ENCODE measurements at places on chromosomes 2 and 18.

DNA sequence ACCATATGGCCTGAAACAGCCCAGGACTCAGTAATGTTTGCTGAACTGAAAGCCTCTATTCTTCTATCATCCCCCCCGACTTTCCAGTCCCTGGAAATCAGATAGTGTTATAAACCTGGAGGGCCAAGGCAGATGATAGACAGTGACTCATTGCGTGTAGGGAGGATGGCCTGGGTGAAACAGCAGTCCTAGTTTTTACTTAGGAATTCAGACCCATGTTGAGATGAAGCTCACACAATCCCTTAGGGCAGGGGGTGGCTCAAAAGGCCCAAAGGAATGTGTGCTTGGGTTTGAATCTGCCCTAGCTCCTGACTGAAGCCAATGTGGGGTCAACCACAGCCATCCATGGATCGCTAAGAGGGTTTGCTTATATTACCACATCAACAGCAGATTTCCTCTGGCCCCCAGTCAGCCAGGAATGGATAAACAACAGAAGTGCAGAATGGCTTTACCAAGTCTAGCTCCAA is 43.9 kb upstream of the STPG4 start:
- no peak for DNase-seq

DNA sequence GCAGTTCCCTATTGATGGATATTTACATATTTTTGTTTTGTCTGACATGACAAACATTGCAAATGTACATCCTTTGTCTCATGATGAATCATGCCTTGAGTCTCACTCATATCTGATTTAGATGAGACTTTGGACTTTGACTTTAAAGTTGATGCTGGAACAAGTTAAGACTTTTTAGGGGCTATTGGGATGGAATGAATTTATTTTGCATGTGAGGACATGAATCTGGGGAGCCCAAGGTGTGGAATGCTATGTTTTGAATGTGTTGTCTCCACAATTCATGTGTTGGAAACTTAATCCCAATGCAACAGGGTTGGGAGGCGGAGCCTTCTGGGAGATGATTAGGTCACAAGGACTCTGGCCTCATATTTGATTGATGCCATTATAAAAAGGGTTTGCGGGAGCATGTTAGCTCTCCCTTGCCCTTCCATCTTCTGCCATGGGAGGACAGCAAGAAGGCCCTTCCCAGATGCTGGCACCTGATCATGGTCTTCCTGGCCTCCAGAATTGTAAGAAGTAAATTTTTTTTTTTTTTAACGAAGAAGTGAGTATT is 29.1 kb upstream of the INO80D start:
- no peak for DNase-seq

GRCh38 chr2:26666671-26667070 is 25.5 kb upstream of the CIB4 start:
- no peak for DNase-seq

DNA sequence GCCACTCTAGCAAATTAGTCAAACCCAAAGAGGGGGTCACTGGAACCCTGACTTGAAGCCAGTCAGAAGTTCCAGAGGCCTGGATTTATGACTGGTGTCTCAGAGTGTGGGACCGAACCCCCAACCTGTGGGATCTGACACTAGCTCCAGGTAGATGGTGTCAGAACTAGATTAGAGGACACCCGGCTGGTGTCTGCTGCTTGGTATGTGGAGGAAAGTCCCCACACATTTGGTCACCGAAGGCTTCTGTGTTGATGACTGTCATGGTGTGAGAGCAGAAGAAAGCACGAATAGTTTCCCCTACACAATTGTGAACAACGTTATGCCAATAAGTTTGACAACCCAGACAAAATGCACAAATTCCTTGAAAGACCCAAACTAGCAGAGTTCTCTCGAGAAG is 48.1 kb downstream of the B3GNT2 start:
- no peak for DNase-seq

DNA sequence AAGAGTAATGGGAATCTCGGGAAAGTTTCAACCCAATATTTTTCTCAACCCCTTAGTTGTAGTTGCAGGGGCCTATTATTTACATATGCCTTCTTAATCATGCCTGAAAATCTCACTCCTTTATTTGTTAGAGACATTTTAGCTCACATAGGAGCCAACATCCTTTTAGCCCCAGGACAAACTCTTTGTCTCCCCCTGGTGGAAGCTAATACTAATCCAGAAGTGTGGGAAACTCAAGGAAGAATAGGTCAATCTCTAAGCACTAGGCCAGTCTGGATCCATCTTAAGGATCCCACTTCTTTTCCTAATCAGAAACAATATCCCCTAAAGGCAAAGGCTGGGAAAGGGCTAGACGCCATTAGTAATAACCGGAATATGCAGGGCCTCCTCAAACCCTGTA is 550.9 kb upstream of the PKDCC start:
- DNase-seq = no peak

GRCh38 chr2:181745796-181746540 is 65.7 kb upstream of the NEUROD1 start:
- DNase-seq = no peak

- DNase-seq = no peak
These were observed 99.8 kb downstream of the CAPN13 start for GRCh38 chr2:30707304-30707903.

DNA sequence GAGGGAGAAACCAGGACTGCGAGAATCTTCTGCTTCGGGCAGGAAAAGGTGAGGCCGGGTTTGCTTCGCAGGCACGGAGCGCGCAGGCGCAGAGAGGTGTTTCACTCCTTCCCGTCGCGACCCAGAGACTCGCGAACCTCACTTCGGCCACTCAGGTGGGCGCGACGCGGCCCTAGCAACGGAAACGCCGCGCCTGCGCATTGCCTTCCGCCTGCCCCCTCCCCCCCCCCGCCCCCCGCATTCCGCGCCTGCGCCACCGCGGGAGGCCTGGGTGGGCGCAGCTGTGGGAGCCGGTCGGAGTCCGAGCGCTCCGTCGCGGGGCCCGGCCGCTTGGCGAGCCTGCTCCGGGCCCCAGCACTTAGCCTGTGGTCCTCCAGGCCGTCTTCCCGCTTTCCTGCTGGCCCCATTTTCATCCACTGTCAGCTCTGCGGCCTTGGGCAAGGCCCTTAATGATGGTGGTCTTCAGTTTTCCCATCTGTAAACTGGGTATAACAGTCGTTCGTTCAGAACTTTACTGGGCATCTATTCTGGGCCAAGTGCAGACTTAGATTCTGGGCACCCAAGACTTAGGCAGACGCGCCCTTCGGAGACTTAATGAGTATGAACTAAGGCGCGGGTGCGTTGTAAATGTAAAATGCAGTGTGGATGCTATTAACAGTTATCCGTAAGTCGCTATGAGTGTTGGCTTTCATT is 62.1 kb upstream of the ACKR3 start:
- no peak for DNase-seq

DNA sequence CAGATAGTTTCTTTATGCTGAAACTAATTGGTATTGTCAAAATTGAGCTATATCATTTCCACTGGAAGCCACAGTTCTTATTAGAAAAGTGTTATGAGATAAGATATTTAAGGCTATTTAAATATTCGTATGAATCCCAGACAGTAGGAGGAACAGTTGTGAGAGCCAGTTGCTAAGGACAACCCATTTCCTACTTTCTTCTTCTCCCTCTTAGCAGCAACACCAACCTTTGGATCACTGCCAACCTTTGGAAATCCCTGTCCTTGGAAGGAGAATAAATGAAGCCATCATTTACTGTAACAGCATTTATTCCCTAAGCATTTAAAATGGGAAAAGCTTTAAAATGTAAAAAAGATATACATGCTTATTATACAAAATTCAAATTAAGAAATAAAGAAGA is 85.8 kb downstream of the PLCL1 start:
- no peak for DNase-seq

GRCh38 chr18:70384181-70384790 is 95.4 kb downstream of the SOCS6 start:
- DNase-seq = no peak

- no peak for DNase-seq
These were observed 47.5 kb downstream of the SKA1 start for GRCh38 chr18:50422286-50422898.

DNA sequence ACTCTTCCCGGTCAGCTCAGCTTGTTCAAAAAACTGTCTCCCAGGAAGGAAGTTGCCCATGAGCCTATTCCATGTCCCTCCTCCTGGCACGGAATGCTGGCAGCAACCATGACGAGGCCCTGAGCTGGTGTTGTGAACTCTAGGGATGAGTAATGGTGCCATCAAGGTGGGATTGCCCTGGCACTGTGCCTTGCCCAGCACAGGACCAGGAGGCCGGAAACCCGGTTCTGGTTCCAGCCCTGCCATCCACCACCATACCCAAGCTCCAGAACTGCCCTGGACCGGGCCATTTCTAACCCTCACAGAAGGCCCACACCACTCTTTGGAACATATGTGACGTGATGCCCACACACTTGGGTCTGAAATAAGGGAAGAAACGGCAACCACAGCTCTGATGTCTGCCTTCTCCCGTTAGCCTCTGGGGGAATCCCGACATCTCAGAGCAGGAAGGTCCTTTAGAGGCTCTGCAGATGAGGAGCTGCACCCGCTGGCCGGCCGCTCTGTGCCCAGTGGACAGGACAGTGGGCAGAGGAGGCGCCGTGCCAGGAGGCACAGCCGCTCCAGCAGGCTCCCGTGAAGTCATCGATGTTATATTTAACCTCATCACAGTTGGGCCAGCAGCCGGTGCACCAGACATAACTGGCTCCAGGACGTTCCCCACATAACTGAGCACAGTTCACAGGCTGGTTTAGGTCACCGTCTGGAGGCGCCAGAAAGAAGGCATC is 462.1 kb upstream of the ID2 start:
- DNase-seq = no peak

DNA sequence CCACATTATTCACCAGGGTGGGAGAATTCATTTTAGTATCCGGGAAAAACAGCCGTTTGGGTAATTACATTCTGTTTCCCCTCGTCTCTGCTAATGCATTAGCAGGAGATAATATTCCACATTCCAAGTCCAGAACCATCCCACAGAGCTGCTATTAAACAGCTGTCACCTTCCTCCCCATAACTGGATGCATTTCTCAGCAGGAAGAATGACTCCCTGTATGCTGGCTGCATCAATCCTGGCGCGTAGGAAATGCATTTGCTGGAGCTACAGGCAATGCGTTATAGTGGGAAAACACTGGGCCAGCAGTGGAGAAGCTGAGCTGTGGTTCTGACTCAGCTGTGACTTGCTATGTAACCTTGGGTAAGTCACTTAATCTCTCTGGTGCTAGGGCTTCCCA is 246.0 kb downstream of the CLIP4 start:
- no peak for DNase-seq

GRCh38 chr18:13416848-13417247 is 198.3 kb downstream of the LDLRAD4 start:
- DNase-seq = no peak

- no peak for DNase-seq
These were observed 797 bp downstream of the TXNL4A start for GRCh38 chr18:79987566-79987965.

DNA sequence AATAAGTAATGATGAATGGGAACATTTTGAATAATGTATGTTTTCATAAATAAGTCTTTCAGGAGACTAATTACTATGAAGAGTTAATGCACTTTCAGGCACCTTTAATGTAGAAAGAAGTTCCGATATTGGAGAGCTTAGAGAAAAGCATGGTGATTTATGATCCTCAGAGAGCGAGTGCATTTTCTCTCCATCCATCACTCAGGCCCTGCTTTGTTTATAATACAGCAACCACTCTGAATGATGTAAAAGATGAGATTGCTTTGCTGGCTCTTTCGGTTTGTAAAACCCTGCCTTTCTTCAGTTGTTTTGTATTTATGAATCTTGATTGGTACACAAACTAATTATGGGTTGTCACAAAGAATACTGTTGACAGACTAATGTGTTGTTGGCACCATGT is 132.0 kb downstream of the NYAP2 start:
- no peak for DNase-seq

- DNase-seq = no peak
These were observed 131.3 kb downstream of the LPIN1 start for GRCh38 chr2:11877764-11878163.

- no peak for DNase-seq
These were observed 119.9 kb upstream of the SERTAD2 start for GRCh38 chr2:64773461-64774118.

- DNase-seq = no peak
These were observed 347.0 kb downstream of the ZNF804A start for GRCh38 chr2:184945326-184945725.

DNA sequence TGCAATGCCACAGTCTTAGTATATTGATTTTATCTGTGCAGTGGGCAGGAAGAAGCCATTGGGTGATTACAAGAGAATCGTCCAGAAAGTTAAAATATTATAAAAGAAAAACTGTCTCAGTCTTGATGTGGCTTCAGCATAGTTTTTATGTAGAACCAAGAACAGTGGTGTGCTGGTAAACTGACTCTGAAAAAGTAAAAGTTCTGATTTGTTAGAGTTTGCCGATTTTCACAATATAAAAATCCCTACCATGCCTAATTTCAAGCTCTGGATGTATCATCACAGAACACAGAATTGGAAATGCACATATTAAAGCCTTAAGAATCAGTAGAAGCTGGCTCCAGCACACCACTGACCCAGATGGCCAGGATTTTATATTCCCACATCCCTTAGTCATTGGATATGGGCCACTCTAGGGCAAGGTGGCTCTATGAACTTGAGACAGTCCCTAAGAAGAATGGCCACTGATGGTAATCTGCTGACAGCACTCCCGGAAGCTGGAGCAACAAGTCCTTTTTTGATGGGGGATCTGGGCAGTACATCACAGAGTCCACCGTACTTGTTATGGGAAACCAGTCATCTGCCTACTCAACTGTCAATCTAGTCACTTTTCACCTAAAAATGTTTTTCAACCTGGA is 9.3 kb upstream of the PLEKHM3 start:
- no peak for DNase-seq

- DNase-seq = no peak
These were observed 60.3 kb upstream of the RPL31 start for GRCh38 chr2:100941646-100942240.

GRCh38 chr18:8976606-8977005 is 125.9 kb upstream of the NDUFV2 start:
- DNase-seq = no peak

DNA sequence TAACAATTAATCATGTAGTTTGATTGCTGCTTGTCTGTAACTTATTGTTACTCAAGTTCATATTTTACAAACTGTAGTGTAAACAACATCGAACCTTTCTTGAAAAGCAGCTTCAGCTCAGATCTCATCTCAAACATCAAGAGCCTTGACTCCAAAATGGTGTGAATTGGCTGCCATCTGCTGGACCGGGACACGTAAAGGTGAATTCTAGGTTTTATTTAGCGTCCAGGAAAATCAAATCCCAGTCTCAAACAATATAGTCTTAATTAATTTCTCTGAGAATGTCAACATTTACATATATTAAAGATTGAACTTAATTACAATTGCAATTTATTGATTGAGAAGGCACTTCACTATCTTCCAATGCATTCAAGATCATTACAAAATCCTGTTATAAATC is 453.0 kb downstream of the GALR1 start:
- no peak for DNase-seq

DNA sequence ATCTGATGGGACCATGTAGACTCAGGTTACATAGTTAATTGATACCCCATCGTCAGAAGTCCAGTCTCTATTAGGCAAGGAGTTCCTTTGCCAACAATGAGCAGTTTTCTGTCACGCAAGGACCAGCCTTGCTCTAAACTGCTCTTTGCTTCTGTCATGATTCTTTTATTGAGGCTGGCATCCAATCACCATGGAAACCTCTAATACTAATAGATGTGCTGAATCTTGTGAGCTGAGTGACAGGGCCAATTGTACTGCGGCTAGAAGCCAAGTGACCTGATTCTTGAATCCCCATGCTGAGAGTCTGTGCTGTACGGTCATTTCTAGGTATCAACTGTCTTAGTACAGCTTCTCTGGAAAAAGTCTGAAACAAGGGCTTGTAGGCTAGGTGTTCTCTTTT is 395.6 kb downstream of the RND3 start:
- DNase-seq = no peak

- no peak for DNase-seq
These were observed 108.1 kb downstream of the AQP4 start for GRCh38 chr18:26757263-26758019.

Measured in bone marrow (tissue), 2 donors.